Caudate nucleus (tissue), 63 donors: ENCODE measurements at places on chromosomes 2 and 18.

DNA sequence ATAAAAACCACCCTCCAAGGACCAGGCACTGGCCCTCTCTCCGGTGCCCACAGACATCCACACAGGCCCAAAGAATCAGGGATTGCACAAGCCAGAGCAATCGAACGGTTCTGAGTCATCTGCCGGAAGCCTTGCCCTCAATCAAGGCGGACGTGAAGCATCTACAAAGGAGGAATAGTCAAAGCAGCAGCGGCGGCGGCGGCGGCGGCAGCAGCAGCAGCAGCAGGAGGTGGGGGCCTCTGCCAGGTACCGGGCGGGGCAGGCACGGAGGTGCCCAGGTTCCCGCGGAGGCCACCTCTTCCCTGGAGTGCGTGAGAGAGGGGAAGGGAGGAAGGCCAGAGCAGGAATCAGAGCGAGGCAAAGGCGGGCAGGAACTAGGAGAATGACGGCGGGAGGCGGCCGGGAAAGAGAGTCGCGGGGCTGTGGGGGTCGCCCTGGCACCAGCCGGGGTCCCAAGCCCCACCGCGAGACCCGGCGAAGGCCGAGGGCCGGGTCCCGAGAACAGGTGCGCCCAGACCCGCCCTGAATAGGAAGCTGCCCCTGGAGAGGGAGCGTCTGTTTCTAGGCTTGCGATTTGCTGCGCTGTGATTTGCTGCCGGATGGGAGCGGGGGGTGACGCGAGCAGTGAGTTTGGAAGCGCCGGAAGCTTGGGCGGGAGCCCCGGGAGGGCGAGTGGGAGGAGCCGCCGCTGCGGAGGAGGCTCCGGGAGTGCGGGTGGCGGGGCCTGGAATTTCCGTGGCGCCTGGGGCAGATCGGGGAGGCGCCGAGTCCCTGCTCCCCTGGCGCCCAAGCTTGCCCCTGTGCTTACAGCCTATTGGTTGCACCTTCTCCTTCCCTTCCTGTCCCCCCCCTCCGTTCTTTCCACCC, at the start of gene SERPINB8:
Gene SERPINB8 (plus strand): TSS at position 140 of the 867 bp plus-strand sequence. CDS start 8,228 bp downstream, outside the sequence.
- peak; percentile 94 for DNase-seq

- DNase-seq, result no peak
Measured at GRCh38 chr2:233267516-233268245, 16.2 kb downstream of the ATG16L1 start.

DNA sequence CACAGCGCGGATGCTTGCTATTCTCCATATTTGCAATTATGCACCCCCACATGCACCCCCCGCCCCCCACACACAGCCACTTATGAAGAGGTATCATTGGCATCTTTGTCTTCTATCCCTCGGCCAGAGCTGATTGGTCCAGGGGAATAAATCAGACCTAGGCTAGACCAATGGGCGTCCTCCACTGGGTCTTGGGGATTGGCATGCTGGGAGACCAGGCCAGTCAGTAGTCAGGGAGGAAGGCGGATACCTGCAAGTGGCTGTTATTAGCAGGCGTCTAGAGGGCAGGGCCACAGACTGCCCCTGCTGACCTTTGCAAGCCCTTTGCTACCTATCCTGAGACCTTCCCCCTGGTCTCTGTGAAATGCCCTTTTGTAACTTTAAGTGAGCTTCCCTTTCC, 30.0 kb downstream of the ATOH8 start:
- DNase-seq, result no peak

- no peak for DNase-seq
Measured at GRCh38 chr2:188974164-188974563, at the start of gene COL3A1. Gene COL3A1, plus strand, starts transcription at chr2:188974373. Its CDS starts 117 bp downstream, at chr2:188974490.

- no peak for DNase-seq
Measured at GRCh38 chr2:191582355-191582754, 95.6 kb upstream of the NABP1 start.

DNA sequence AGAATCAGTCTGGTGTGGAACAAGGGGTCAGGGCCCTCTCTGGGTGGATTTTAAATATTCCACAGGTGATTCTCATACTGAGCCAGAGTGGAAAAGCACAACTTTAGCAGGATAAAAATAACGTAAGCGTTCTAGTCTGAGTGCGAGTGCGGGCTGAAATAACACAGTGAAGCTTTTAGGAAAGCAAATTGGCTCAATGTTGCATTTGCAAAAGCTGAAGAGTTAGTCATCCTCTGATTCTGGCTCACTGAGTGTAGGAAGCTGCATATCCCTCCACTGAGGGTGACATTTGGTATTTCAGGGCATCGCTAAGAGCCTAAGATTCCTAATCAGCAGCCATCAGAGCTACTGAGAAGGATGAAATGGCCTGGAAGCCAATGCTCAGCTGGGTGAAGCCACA, 134.7 kb downstream of the RIF1 start:
- DNase-seq, result no peak

GRCh38 chr2:217151509-217152206, 291.8 kb upstream of the TNP1 start:
- DNase-seq, result no peak

DNA sequence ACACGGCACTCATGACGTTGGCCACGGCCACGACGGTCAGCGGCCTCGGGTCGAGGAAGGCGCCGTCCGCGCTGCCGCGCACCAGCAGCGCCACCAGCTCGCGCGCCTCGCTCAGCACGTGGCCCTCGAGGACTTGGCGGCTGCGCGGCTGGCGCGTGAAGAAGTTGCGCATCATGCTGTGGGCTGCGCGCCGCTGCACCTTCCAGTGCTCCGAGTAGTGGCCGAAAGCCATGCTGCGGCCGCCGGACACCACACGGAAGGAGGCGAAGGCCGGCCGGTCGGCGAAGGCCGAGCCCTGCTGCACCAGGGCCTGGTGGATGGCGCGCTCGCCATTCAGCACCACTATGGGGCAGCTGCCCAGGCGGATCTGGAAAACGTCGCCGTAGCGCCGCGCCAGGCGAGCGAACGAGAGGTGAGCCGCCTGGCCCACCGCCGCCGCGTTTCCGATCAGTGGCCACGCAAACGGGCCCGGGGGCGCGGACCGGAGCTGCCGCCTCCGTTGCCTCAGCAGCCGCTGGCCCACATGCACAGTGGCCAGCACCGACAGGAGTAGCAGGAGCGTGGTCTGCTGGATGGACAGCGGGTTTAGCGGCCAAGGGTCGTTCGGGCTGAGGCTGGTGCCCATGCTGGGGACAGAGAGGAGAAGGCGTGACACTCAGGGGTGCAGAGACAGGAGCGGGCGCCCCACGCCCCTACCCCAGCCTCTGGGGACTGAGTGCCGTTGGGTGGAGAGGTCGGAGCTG, 1.0 kb downstream of the CYP1B1 start:
- DNase-seq, result no peak

DNA sequence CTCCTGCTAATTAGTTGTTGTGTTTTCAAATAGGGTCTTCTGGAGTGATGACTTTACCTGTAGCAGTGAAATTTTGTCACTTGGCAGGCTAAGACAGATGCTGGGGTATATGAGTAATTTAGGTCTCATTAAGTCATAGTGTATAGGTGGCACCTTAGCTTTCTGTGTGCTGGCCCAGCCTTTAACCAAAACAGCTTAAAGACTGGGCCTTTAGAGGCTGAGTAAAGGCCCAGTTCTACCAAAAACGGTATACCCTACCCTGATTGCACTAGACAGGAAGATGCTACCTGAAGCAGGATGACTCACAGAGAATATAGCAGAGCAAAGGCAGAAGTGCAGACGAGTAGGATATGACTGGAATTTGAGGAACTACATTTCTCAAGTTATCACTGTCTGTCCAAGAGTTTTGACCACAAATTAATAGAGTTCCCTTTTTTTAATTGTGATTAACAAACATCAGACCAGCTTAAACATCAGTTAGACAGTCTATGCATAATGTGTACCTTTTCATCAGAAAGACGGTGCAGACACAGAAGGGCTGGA, 337.9 kb upstream of the SALL3 start:
- no peak for DNase-seq

GRCh38 chr18:10776493-10776892, 250.7 kb downstream of the NAPG start:
- no peak for DNase-seq

- peak; percentile 21 for DNase-seq
Measured at GRCh38 chr2:100291152-100291970, 30.9 kb downstream of the LONRF2 start.

DNA sequence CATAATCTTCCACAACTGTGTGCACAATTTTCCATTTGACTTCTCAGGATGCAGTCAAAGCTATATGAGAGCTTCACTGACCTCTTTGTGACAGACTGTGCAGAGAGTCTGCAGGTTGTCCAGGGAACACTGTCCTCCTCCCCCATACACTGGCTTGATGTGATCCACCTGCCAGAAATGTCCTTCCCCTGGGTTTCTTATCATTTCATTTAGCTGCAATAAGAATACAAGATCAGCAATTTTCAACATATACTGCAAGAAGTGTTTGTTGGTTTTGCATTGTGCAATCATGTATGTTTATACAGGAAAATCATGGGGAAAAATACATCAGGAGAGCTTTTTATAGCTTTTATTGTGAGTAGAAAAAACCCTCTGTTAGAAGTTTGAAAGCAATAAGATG, 150.7 kb downstream of the RAB3GAP1 start:
- no peak for DNase-seq

GRCh38 chr2:226738191-226738820, 61.3 kb downstream of the IRS1 start:
- DNase-seq, result no peak

- DNase-seq, result no peak
Measured at GRCh38 chr2:172864182-172864581, 128.5 kb downstream of the RAPGEF4 start.

DNA sequence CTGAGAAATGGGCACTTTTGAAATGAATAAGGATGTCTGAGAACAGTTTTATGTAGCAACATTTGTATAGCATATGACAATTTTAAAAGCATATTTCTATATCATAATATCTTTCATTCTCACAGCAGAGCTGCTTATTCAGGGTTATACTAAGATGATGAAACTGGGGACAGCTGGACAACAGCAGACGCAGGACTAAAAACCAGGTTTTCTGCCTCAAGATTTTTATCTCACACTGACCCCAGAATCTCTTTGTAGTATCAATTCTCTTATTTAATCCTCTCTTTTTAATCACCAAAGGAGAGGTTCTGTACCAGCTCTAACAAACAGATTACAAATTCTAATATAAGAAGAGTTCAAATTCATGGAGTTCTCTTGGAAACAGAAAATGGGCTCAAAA, 74.2 kb upstream of the TFCP2L1 start:
- no peak for DNase-seq

GRCh38 chr2:72263776-72264060, 116.1 kb upstream of the CYP26B1 start:
- no peak for DNase-seq

GRCh38 chr18:46350598-46351159, 246.5 kb downstream of the HAUS1 start:
- no peak for DNase-seq

DNA sequence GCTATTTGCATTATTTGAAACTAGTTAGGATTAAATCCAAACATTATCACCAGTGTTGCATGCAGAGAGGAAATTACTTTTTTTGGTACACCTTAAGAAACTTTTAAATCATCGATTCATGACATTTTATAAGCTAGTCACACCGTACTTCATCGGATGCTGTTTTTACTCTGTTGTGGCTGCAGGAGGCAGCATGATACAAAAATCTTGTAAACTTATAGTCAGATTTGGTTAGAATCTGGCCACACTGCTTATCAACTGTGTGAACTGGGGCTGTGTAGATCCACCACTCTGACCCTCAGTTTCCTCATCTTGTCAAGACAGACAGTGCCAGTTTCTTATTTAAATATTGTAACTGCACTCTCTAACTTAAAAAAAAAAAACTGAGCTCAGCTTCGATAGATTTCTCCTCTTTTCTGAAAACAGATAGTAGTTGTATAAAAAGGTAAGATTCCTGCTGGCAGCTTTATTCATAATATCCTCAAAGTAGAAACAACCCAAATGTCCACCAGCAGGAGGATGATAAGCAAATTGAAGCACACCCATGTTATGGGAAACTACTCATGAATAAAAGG, 77.8 kb downstream of the RAPGEF4 start:
- no peak for DNase-seq

DNA sequence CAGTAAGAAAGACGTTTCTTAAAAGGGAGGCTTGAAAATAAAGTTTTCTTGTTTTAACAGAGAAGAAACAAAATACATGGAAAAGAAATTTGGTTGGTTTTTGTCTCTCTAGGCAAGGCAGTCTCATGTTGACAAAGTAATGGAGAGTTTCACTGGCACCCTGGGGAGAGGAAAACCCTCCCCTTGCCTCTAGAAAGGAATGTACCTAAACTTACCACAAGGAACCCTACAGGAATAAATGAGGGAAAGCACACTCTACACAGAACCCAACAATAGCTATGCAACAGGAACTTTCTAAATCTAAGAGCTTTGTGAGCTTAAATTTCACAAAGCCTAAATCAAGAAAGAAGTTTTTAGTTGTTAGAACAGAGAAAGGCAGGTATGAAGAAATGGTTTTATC, 37.0 kb downstream of the FIGN start:
- DNase-seq, result no peak

DNA sequence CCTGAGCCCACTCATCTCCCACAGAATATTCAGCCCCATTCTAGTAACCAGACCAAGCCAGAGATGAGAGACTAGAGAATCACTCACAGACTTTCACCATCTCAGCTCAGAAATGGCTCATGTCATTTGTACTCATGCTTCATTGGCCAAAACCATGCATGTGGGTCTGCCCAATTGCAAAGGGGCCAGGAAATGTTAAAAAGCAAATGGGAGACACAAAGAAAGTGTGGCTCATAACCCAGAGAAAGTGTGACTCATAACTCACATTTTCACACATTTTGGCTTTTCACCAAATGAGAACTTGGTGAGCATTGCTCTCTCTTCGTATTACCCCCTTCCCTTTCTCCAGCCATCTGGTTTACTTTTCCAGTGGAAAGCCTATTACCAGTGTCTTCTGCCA, 66.2 kb downstream of the MDH1 start:
- no peak for DNase-seq

DNA sequence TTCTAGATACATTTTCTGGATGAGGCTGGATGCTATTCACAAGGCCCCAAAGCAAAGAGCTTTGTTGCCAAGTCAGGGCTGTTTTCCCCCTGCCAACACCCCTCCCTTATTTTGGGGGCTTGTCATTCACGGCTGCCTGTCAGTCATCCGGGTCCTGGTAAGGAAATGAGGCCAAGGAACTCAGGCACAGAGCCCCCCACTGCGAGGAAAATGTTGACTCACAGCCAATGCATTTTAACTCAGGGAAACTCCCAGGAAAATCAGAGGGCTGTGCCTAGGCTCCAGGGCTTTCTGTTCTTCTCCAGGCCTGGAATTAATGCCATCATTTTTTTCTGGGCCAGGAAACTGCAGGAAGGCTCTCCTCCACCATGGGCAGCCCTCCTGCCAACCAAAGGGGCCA, 241.1 kb downstream of the SMAD2 start:
- no peak for DNase-seq

DNA sequence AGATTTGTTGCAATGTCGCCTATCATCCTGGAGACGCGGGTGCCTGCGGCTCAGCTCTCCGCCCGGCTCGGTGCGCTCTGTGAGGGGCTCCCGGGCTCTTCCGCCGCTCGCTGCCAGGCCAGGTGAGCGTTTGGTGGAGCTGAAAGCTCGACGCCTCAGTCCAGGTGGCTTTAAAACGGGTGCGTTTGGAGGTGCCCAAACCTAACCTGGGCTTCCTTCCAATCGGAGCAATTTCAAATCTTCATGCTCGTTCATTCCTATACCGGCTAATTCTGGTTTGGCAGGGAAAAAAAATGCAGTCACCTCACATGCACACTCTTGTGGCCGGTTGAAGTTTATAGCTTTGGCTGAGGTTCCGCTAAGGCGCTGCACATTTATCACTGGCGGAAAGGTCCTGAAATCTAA, at the start of gene SLC16A14:
Gene SLC16A14 (minus strand): TSS at position 274 of the 405 bp plus-strand sequence. CDS start 9,572 bp downstream, outside the sequence.
- DNase-seq, result no peak

- no peak for DNase-seq
Measured at GRCh38 chr2:13667415-13667757, 950.6 kb downstream of the TRIB2 start.
